Type B pancreatic cell (in vitro differentiated cells): ENCODE measurements at places on chromosomes 4 and X. TPM values are rescaled to one million over a fixed set of nuclear protein-coding genes. Genes with fewer than 3 reads are reported as not detected.
A peak's percentile ranks its signal among the peaks of the same experiment; 100 is the strongest.

NUP62CL gene
- total RNA-seq, result 3.0 and 4.2 TPM in 2 replicates

JCHAIN gene
- not detected in 2 replicates for total RNA-seq

DNA sequence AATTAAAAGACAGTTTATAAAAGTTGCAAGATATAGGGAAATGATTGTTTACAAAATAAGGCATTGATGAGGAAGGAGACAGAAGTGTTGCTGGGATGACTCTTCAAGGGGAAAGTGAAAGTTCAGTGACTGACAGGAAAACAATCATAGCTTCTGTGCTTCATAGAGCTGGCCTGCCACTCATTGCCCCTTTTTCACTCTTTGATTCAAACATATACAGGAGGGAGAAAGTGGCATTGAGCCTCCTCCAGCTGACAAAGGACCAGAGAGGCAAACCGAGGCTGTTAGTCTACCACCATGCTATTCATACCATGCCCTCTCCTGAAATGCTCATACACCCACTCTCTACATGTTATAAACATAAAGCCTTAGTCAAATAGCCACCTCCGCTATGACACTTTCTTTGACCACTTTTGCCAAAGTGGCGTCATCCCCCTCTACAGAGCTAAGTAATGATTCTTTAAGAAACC is 79.2 kb upstream of the ATOH1 start:
- DNase-seq, result no peak
- peak overlapping the region; percentile 3 for H3K4me3 ChIP-seq
- no peak overlapping the region for H3K27ac ChIP-seq
- no peaks in the 10 kb centered on the region for H3K36me3 ChIP-seq

DNA sequence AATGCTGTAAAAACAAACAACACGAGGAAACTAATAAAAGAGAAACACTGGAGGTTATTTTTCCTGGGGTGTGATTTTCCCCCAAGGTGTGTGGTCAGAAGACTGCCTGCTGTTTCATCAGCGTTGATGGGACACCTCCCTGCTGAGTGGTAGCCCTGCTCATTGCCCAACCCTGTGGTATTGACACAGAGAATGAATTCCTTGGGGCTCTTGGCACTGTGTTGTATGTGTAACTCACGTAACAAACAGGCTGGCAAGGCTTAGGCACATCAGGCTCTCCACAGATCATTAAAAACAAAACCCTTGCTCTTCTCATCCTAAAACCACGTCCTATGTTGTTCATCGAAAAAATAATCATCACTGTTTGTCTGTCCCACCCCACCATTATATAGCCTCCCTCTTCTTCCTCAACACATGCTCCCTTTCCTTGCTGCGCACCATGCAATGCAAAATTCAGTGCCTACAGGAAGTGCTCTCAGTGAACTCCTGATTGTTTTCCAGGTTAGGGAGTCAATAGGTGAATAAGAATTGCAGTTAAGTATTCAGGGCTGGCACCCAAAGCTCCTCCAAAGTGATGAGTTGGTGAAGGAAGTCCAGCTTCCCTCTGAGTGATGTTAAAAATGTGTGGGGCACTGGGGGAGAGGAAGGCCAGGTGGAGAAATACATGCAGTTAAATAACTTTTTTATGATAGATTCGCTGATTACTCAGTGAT is 11.4 kb upstream of the PUDP start:
- peaks cover under 1% of the 10 kb centered on the region for H3K27me3 ChIP-seq
- DNase-seq, result no peak
- no peak overlapping the region for H3K4me3 ChIP-seq
- peaks cover 3% of the 10 kb centered on the region for H3K36me3 ChIP-seq
- no peak overlapping the region for H3K27ac ChIP-seq

DNA sequence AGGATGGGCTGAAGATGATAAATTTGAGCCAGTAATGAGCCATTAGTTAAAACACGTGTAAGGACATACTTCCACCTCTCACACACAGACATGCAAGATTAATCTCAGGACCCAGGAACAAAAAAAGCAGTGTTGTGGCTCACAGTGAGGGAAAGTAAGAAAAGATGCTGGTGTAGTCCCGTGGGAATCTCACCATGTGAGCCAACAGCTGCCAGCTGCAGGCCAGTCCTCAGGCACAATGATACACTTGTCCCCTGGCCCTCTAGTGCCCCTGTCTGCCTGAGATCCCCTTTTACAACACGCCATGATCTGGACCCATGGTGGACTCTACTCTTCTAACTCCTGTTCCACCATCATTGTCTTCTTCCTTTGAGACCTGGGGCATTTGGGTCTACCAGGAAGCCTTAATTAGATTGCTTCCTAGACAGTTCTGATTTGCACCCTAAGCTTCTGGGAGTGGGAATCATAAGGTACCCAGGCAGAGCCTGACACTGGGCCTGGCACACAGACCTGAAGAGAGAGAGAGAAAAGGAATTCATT is 194.7 kb downstream of the STIM2 start:
- DNase-seq, result no peak
- H3K27ac ChIP-seq, result no peak overlapping the region
- no peaks in the 10 kb centered on the region for H3K4me1 ChIP-seq
- no peaks in the 10 kb centered on the region for H3K36me3 ChIP-seq
- H3K27me3 ChIP-seq, result peaks cover 11% of the 10 kb centered on the region
- H3K4me3 ChIP-seq, result no peak overlapping the region

DNA sequence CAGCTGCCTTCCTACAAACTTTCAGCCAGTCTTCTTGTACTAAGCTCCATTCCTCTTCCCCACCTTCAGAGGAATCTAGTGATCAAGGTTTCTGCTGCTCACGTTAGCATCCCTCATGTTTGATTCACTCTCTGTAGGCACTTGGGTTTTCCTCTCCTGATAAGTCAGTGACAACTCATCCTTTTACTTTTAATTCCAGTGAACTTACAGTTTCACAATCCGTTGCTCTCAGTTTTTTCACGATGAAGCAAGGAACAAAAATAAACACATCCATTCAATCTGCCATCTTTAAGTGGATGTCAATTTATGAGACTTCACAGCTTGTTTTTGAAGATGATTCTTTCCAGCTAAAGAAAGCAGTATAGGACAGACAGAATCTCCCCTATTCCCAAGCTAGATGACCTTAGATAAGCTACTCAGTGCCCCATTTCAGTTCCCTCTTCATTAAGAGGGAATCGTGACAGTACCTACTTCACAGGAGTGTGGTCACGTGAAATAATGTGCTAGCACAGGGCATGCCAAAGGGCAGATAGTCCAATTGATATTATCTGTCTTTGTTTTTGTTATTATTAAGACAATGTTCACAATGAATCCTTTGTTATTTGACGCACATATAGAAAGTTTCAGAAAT is 234.3 kb downstream of the PALLD start:
- H3K4me1 ChIP-seq, result peaks cover 27% of the 10 kb centered on the region
- no peak overlapping the region for H3K4me3 ChIP-seq
- no peak for DNase-seq
- H3K27me3 ChIP-seq, result no peaks in the 10 kb centered on the region
- peaks cover 23% of the 10 kb centered on the region for H3K36me3 ChIP-seq

- peak overlapping the region; percentile 97 for H3K27ac ChIP-seq
- H3K4me3 ChIP-seq, result peak overlapping the region; percentile 98
- H3K4me1 ChIP-seq, result peaks cover 21% of the 10 kb centered on the region
- peaks cover 4% of the 10 kb centered on the region for H3K27me3 ChIP-seq
Measured at GRCh38 chr4:41935652-41936021, 408 bp downstream of the TMEM33 start.

GRCh38 chr4:1569461-1570151 is 114.5 kb downstream of the FAM53A start:
- no peak overlapping the region for H3K4me3 ChIP-seq
- no peaks in the 10 kb centered on the region for H3K36me3 ChIP-seq
- no peak overlapping the region for H3K27ac ChIP-seq
- peaks cover 18% of the 10 kb centered on the region for H3K27me3 ChIP-seq
- no peak for DNase-seq

GRCh38 chr4:86174506-86174905 is 185.3 kb downstream of the MAPK10 start:
- H3K36me3 ChIP-seq, result peaks cover 3% of the 10 kb centered on the region
- no peak overlapping the region for H3K27ac ChIP-seq
- H3K27me3 ChIP-seq, result no peaks in the 10 kb centered on the region
- H3K4me3 ChIP-seq, result no peak overlapping the region

FREM3 gene
- total RNA-seq, result 0.31 and 1.1 TPM in 2 replicates

- no peaks in the 10 kb centered on the region for H3K27me3 ChIP-seq
- H3K4me3 ChIP-seq, result no peak overlapping the region
- DNase-seq, result no peak
Measured at GRCh38 chr4:187744911-187745310, 250.7 kb upstream of the ZFP42 start.

WNK3 gene
- 8.1 and 18.5 TPM in 2 replicates for total RNA-seq

GRCh38 chrX:100447655-100448397 is 37.8 kb upstream of the PCDH19 start:
- no peak overlapping the region for H3K27ac ChIP-seq
- no peaks in the 10 kb centered on the region for H3K27me3 ChIP-seq
- H3K36me3 ChIP-seq, result no peaks in the 10 kb centered on the region

DMRTC1B gene
- 1.9 and 2.2 TPM in 2 replicates for total RNA-seq

GPR143 gene
- 4.7 TPM in 2 replicates for total RNA-seq
